HEK293T (cell line): ENCODE measurements at places on chromosomes 12 and 14.

DNA sequence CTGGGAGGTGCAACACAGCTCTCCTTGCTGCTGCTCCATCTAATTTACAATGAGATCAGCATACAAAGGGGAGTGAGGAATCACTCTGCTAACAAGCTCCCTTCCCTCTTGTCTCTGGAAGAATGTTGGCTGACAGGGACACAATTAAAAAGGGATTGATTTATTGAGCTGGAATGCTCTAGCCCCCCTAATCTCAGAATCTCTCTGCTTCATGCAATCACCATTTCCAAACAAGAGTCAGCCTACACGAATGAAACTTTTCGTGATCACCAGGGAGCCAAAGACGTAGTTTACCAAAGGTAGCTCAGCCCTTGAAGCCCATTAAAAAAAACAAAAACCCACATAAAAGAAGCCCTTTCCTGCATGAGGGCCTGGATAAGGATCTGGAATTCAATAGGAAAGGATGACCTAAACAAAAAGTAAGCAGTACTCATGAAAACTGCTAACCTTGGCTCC, 223.8 kb downstream of the C12orf75 start:
- DNase-seq, result no peak

DNA sequence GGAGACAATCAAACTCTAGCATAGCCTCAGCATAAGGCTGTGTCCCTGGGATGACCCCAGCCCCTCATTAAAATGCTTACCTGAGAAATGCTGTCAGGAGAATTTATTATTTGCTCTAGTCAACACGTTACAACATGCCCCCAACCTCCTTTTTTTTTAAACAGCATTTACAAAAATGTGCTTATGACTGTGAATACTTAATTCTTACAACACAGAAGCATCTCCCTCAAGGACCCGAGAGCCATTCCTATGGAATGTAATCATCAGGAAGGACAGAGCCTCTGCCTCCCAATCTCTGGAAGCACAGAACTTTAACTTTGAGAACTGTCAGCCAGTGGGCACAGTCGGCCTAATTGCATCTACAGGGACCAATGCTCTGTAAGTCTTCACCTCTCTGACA, 136.6 kb upstream of the OVCH1 start:
- no peak for DNase-seq

DNA sequence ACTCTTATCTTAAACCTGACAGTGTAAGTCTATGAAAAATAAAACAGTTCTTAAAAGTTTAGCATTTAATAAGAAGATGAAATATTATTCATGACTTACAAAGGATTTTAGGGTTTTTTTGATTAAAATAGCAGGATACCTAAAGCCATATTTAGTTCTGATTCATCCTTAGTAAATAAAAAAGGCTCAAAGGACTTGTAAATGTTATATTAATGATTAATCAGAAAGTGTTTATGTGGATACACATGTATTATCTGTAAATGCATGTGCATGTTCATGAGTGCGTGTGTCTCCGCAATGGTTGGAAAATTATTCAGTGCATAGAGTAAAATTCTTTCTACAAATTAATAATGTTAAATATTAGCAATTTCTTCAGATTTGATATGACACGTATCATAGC, 4.4 kb downstream of the KLRF1 start:
- DNase-seq, result no peak

GRCh38 chr12:46382964-46383653, 10.5 kb upstream of the SLC38A2 start:
- DNase-seq, result peak; percentile 76

GRCh38 chr12:8052679-8053078, 13.5 kb downstream of the C3AR1 start:
- no peak for DNase-seq

GRCh38 chr12:23758608-23759007, 190.9 kb downstream of the SOX5 start:
- DNase-seq, result no peak

GRCh38 chr12:19181666-19182426, 52.3 kb downstream of the PLEKHA5 start:
- DNase-seq, result no peak

GRCh38 chr12:108955225-108955835, 65.5 kb downstream of the SVOP start:
- DNase-seq, result peak; percentile 39

DNA sequence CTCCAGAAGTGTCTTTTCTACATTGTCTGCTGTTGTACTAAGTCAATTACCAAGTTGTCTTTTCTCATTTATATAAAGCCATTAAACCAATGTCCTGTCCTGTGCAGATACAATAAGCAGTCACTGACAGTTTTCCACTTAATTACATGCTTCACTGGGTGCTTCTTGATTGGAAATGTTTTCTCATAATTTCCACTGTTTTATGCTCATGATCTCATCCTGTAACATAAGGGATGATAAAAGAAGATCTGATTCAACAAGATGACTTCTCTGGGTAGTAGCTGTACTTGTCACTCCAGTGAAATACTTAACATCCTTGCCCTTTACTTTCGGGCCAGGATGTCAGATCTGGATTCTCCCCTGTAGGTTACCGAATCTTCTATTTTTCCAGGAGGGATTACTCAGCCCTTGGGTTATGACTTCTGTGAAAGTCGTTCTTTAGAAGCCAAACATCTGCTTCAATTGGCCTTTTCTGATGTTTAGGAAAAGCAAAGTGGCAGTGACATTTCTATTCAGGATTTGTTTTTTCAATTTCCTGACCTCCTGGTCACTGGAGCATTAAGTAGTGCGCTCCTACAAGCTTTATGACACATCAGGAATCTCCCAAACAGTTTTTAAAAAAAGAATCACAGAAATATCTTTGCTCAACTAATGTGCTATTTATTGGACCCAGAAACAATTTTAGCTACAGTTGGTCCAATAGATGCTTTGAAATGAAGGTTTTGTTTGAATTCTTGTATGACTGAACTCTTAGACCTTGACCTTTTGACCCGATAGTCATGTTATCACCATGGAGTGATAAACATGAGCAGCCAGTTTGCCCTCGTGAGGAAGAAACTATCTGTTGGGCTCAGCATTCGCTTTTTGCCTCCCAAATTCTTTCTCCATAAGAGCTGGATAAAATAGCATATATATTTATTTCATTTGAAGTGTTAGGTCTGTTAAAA, 234.5 kb upstream of the SSTR1 start:
- DNase-seq, result no peak

GRCh38 chr14:39169541-39169900, 612 bp downstream of the TRAPPC6B start:
- DNase-seq, result no peak

DNA sequence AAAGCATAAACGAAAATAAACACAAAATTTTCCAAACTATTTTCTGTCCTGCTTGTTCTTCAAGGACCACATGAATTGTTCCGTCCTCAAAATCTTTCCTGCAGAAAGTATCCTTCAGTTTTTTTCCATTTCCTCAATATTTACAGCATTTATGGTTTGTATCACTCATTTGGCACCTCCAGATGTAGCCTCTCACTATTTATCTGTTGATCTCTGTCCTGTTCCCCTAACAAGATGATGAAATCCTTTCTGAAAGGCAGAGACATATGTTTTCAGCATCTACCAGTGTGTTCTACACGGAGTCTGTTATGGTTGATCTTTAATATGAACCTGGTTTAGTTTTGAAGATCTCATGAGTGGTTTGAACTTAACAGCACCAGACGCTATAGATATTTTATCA, 490.2 kb downstream of the NELL2 start:
- DNase-seq, result no peak

- no peak for DNase-seq
Observed at GRCh38 chr12:41248391-41248790, 60.3 kb downstream of the PDZRN4 start.

GRCh38 chr12:11773889-11774677, 124.6 kb downstream of the ETV6 start:
- DNase-seq, result no peak

GRCh38 chr14:77752799-77753516, 8.0 kb downstream of the SNW1 start:
- DNase-seq, result no peak

DNA sequence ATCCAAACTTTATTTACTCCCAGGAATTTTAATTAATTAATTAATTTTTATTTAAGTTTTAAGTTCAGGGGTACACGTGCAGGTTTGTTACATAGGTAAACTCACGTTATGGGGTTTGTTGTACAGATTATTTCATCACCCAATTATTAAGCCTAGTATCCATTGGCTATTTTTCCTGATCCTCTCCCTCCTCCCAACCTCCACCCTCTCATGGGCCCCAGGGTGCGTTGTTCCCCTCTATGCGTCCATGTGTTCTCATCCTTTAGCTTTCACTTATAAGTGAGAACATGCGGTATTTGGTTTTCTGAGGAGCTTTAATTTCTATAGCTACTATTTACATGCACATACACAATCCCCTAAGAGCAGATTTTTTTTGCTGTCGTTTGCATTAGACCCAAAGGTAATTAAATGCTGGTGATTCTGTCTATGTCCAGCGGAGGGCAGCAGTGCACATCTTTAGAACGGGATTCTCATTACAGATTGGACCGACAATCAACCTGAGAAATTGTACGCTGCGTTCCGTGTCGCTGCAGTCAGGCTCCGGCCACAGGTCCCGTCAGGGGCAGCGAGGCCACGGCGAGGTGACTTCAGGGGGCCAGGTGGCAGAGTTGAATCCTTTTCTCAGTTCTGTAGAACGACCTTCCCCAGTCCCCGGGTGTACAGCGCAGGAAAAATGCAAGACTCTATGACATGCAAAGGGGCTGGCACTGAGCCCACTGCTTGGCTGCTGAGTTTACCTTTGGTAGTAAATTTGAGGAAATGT, 11.6 kb downstream of the TMEM30B start:
- DNase-seq, result peak; percentile 72

- DNase-seq, result no peak
Observed at GRCh38 chr12:54397157-54397556, 12.6 kb upstream of the ZNF385A start.

- no peak for DNase-seq
Observed at GRCh38 chr14:63952933-63953437, 100.2 kb downstream of the SYNE2 start.

DNA sequence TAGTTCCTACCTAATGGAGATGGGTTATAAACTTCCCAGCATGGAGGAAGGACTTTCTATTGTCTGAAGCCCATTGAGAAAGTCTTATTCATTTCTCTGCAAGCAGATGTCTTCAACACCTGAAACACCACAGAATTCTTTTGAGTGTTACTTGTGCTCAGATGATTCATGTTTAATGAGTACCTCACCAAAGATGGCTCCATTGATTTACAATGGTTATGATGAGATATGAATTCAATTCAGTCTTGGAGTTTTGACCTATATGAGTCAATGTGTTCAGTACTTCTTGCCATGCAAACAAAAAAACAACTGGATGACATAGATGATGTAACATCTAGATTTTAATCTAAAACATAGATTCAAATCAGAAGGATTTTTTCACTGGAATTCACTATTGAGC, 15.4 kb upstream of the PAWR start:
- DNase-seq, result no peak

GRCh38 chr14:81473456-81474147, 60.1 kb downstream of the SEL1L start:
- DNase-seq, result no peak

DNA sequence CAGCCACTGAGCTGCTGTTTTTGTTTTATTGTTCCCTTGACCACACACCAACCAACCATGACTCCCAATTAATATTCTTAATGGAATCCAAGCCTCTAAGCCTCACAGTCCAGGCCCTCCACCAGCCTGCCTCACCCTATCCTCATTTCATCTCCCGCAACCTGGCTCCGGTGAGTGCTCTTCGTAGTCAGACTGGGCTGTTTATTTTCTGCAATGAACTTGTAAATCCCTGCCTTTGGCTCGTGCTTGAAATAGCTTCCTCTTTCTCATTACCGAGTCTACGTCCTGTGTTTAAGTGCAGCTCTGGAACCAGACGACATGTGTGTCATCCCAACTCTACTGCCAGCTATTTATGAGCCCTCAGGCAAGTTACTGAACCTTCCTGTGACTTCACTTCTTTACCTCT, 12.4 kb upstream of the ETFBKMT start:
- no peak for DNase-seq

- no peak for DNase-seq
Observed at GRCh38 chr14:75605916-75606315, 27.5 kb downstream of the FLVCR2 start.

- peak; percentile 65 for DNase-seq
Observed at GRCh38 chr14:54691525-54692283, 124.8 kb downstream of the SAMD4A start.

GRCh38 chr12:61356485-61356884, 903.7 kb upstream of the USP15 start:
- no peak for DNase-seq

DNA sequence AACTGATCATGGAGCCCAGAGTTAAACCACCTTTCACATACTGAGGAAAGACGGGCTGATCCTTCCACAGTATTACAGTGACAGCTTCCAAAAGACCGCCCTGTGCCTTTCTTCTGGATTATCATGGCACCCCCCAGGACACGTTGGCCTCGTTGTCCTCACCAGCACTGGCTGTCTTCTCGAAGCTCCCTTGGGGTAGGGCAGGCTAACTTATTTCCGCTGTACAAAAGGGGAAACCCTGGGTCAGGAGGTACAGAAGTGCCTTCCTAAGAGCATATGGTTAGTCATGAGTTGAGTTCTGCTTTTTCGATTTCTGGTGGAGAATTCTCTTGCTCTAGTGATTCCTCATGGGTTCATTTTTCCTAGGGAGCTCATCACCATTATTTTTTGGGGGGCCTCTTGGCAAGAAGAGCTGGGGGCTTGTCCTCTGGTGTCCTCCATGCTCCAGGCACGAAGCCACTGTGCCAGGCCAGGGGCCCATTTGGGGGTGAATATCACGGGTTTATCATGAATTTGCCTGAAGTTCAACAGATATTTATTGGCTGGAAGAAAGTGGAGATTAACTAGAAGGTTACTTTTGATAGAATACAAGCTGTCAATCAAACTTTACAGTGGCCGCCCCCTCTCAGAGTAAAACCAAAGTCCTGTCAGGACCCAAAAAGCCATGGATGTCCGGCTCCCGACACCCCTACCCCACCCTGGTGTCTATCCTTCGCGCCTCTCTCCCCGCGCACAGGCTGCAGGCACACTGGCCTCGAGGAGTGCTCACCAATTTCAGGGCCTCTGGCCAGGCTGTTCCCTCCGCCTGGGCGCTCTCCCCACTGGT, 8.8 kb upstream of the TRAF3 start:
- DNase-seq, result no peak

DNA sequence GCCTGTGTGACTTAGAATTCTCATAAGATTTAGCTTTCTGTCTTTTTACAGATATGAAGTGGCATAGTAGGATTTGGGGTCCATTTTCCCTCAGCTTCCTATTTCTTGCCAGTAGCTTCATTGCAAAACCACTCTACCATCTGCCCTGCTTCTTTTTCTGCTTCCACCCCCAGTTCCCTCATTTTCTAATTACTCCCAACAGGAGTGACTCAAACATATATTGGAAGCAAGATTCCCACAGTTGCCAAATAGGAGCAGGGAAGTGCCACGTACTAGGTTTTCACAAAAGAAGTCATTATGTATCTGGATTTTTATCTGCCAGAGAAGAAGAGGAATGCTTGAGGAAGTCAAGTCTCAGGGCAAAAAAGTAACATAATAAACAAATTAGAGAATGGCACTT, 64.1 kb downstream of the ANO4 start:
- DNase-seq, result no peak

GRCh38 chr12:454833-455232, 4.9 kb upstream of the B4GALNT3 start:
- no peak for DNase-seq

GRCh38 chr12:32603858-32604257, 75.2 kb upstream of the DNM1L start:
- DNase-seq, result no peak

- peak; percentile 52 for DNase-seq
Observed at GRCh38 chr14:93207468-93208308, 632 bp downstream of the UBR7 start.
